ENCODE measurements at places on chromosomes 7 and 10.

DNA sequence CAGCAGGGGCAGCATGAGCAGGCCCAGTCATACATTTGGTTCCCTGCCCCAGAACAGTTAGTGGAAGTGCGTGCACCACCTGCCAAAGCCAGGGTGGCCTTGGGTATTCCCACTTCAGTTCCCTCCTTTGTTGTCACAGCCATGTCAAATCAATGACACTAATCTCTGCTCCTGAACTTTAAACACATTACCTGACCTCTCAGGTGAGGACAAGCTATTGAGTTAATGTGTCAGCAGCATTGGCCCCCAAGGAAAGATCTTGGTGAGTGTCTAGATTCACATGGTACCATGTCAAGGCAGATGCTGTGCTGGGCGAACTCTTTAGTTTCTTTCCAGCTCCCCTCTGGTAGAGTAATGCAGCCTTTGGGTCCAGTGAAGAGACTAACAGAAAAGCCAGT is 2.1 kb downstream of the CYP3A5 start:
- DNase-seq = no peak

DNA sequence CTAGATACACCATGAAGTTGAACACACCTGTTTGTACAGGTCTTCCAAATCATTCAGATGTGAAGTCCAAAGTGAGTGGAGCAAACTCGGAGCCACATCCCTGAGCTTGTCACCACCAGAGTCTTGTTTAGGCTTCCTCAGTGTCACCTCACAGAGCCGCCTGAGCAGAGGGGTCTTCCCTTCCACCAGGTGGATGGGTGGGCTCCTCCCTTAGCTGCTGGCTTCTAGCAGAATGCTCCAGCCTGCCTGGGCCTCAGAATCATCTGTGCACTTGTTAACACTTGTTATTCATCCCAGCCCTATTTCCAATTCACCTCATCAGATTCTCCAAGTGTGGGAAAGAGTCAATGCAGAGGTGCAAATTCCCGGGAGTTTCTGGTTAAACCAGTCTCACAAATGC is 32.5 kb downstream of the C10orf71 start:
- no peak for DNase-seq

DNA sequence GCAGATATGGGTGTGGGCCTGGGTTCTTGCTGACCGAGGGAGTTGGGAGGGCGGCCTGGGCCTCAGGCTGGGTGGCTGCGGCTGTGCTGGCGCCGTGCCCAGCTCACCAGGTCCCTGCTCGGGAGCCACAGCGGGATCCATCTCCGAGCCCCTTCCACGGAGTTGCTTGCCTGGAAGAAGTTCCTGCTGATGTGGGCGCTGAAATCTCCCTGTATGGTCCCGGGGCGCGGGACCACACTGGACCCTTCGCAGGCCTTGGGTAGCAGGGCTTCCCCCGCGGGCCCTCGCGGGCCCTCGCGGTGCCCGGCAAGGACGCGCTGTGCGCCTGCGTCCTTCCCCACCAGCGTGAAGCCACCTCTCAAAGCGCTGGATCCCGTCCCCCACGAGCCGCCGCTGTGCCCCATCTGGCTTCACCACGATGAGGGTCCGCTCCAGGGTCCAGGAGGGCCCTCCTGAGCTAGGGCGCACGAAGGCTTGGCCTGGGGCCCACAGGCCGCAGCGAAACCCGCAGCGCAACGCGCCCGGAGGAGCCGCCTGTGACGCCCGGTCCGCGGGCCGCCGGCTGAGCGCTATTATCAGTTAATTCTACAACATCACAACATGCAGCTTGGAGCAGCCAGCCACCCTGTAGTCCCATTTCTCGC is 31.5 kb downstream of the RAB19 start:
- no peak for DNase-seq

DNA sequence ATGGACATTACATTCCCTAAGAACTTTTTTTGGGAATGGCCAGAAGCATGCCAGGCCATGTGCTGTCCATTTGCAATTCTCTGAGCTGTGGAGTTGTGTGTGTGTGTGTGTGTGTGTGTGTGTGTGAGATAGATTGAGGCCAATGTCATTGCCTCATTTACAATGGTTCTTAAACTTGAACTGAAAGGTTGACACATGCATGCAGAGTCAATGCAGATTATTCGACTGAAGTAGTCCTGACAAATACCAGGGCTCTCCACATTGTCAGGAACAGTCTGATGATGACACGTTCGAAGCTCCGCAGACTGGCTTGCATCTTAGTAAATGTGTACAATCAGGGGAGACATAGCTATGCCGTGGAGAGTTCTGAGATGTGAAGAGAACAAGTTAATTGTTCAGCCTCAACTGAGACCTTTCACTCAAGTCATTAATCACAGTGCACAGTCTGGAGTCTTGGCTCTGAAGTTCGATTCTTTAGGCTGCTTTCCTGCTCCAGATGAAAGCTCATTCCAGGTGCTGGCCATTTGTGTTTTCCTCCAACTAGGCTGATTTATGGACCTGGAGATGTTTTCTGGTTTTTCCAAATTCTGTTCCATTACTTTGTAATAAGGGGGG is 921.9 kb downstream of the LRMDA start:
- no peak for DNase-seq

DNA sequence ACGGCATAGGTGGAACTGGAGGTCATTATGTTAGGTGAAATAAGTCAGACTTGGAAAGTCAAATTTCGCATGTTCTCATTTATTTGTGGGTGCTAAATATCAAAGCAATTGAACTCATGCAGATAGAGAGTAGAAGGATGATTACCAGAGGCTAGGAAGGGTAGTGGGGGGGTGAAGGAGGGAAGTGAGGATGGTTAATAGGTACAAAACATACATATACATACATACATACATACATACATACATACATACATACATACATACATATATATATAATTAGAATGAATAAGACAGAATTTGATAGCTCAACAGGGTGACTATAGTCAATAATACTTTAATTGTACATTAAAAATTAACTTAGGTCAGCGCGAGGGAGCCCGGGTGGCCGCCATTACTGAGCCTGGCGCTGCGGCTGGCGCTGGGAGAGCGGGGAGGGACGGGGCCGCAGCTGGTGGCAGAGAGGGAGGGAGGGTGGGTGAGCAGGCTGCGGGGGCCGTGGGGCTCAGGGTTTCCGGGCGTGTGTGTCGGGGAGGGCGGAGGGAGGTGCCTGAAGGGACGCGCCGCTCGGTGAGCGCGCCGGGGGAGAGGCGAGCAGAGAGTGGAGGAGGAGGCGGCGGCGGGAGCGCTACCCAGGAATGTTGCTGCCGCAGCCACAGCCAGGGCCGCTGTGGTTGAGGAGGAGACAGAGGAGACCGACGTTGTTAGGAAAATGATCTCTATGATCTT is 85.8 kb upstream of the EGFR start:
- DNase-seq = no peak

DNA sequence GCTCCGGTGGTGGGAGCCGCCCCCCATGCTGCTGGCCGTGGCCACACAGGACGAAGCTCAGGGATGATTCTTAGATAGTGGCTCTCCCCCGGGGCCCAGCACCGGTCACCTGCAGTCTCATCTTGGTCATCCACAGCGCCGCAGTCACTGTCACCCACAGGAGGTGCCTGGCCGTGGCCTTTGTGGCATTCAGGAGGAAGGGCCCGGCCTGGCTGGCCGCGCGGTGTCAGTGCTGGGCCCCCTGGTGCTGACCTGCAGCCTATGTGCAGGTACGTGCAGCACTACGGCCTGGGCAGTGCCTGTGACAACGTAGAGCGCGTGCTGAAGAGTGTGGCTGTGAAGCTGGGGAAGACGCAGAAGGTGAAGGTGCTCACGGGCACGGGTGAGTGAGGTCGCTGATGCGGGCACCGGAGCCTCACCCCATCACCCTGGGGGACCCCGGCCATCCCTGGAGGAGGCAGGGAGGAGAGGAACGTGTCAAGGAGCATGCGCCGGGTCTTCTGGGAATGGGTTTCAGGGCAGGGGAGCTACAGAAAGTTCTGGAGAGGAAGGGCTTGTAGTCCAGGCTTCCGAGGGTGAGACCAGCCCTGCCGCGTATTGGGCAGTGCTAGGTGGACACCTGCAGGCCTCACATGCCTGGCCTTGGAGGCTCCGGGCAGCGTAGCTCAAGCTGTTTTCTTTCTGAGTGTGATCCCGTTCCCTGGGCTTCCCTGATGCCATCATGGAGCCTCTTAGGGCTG is 5.0 kb downstream of the SPRN start:
- DNase-seq = no peak

- DNase-seq = no peak
These were observed 9.3 kb upstream of the HOXA2 start for GRCh38 chr7:27111751-27112277.

DNA sequence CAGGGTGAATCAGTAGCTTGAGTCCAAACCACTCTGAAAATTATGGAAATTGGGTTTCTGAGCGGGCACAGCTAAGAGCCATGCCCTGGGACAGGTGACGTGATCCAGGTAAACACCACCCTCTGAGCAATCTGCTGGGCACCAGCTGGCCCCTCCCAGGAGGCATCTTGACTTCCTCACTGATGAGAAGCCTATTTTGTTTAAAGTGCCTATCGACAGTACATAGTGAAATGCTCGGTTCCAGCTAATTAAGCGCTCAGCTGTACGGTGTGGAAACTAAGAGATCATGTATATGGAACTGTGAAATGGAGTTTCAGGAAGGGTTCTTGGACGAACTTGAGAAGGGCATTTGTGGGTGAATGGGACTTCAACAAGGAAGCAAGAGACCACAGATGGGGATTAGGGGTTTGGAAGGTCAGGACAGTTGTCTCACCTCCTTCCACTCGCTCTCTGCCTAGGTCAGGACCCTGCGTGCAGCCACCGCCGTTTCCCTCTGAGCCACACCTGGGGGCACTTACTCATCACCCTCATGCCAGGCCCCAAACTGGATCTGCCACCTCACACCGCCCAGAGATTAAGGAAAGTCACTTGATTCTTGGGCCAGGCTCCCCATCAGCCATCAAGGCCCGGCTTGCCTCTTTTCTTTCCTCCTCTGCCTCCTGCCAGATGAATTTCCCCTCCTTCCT is 3.2 kb downstream of the ITPRIP start:
- DNase-seq = no peak

- DNase-seq = no peak
These were observed 98.3 kb downstream of the TRRAP start for GRCh38 chr7:98976396-98977185.

DNA sequence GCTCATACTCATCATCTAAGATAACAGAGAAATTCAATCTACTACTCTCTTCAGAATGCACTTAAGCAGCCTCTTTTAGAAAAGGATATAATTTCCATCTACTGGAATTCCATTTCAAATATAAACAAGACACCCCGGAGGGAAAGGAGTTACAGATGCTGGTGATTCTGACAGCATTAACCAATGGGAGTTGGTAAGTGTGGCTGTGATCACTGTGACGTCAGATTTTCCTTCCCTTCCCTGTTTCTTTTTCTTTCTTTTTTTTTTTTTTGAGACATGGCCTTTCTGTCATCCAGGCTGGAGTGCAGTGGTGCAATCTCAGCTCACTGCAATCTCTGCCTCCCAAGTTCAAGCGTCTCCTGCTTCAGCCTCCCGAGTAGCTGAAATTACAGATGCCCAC is 106.6 kb downstream of the ACTR3B start:
- no peak for DNase-seq

DNA sequence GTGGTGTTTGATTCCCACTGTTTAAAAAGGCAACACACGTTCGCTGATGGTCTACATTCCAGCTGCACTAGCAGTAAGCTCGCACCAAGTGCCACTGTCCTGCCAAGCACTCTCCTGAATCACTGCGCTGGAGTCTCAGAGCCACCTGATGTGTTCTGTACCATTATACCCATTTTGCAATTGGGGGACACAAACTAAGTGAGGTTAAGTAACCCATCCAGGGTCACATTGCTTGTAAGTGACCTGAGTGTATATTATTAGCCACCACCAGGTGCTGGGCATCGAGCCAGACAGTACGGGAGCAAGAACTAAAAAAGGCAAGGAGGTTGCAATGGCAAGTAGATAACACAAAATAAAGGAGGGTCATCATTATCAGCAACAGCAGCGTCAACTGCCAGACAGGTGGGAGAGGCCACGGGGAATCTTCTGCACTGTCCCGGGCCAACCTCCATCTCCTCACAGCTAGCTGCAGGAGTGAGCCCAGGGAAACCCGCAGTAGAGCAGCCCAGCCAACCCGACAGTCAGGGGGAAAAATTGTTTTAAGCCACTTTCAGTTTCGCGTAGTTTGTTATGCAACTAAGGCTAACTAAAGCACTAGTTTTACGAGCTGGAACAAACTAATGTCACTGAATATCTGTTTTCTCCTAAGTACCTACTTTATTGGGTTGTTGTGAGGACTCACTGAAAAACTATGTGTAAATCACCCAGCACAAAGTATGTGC is 712 bp upstream of the CPVL start:
- no peak for DNase-seq

DNA sequence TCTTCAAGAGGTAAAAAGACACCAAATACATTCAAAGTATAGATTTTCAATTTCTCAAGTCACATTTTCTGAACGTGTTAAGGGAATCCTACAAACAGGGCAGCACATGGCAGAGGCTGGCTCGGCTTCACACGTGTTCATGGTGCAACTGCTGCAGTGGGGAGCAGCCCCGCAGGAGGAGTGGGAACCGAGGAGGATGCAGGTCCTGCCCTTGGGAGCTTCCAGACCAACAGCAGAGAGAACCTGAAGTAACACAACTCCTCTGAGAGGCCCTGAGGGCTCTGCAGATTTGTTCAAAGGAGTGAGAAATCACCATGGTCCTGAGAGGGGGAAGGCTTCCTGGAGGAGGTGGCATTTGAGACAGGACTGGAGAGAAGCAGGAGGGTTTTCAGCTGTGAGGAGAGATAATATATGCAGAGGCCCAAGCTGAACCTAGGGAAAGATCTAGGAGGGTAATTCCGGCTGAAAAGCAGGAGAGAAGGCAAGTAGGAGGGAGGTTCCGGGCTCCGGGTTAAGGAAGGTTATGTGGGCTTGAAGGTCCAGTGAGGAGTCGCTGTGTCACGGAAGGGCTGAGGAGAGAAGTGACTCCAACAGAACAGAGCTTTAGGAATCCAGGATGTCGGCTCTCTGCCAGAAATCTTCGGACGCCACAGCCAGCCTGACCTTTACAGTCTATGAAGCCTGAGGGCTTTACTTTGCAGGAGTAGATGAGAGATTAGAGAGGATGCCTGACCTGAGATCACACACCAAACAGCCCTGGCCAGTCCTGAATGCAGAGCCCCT is 77.5 kb downstream of the GPR26 start:
- no peak for DNase-seq

DNA sequence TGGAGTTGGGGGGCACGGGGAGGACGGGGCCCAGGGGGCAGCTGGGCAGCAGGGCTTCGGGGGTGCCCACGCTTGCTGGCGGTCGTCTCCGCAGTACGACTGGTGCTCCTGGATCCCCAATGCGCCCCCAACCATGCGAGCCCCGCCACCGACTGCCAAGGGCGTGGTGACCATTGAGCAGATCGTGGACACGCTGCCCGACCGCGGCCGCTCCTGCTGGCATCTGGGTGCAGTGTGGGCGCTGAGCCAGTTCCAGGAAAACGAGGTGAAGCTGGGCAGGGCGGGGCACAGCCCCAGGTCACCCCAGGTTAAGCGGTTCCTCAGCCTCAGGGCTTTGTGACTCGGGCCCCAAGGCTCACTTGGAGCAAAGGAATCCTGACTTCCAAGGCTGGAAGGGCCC is 70.0 kb downstream of the ALOX5 start:
- DNase-seq = no peak

GRCh38 chr7:51824050-51824449 is 507.4 kb upstream of the COBL start:
- DNase-seq = no peak

Measured in Kasumi-1 (cell line).